ENCODE measurements at places on chromosomes 16 and 17.

GRCh38 chr16:81945665-81946064 lies 65.6 kb downstream of the SDR42E1 start:
- DNase-seq: peak; percentile 21

DNA sequence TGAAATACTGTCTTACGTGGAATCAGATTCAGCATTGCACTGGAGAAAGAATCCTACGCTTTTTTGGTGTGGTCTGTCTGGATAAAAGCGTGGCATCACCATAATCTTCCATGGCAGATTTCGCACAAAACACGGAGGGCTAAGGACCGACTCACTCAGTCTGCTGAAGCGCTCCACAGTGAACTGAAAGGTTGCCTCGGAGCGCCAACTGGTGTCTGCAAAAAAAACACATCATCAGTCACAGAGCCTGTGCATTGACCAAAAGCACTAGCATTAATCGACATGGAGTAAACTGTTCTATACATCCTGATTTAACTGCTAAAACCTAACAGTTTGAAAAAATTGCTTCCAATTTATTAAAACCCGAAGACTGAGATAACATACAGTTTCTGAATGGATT lies 40.5 kb downstream of the USP7 start:
- no peak for DNase-seq

DNA sequence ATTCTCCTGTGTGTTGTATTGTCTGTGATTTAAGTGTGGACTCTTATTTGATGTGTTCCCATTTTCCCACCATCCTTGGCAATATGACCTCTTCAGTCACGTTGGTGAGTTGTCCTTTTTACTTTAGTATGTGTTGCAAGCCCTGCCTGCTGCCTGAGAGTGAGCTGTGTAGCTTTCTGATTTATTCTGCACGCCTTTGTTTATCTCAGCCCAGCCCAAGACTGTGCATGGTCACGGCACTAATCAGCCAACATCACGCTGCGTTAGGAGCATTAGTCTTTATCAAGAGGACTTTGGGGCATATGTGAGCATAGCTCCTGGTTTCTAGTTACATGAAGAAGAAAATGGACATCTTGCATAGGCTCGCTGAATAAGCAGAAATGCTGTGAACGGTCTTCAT lies 6.0 kb downstream of the TOM1L1 start:
- DNase-seq: no peak

GRCh38 chr17:29844339-29845048 lies 85.5 kb downstream of the SSH2 start:
- no peak for DNase-seq

- no peak for DNase-seq
Observed at GRCh38 chr17:75909812-75910274, 5.2 kb upstream of the MRPL38 start.

DNA sequence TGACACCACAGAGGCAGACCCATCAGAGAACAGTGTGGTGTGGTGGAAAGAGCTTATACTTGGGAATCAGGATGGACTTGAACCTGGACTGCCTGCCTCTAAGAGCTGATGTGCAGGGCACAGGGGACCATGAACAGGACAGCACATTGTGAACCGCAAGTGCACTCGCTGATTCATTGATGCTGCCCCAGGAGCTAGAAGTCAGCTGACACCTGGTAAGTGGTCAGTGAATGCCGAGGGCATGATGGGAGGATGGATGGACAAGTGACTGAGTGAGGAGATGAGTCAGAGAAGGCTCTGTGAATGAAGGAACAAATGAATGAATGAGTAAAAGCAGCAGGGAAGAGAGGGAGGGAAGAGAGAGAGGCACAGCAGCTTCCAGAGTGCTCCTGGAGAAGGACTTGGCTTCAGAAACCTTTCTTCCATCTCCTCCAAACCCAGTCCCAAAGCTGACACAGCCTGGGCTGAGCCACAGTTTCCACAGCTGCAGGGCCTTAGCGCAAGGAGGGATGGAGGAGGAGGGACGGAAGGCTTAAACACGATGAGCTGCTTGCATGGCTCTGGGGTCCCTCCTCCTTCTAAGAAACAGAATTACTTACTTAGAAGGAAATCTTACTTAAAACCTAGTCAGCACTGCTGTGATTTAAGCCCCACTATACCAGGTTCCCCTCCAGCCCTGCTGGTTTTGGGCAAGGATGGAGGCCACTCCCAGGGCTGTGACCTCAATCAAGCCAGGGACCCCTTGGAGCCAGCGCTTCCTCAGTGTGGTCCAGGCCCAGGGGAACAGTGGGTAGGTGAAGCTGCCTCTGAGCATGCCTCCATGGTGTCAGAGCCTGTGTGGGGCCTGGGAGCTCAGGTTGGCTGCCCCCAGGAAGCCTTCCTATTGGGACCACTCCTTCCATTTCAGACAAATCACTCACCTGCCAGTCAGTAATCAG lies 184.6 kb downstream of the TMEM132E start:
- no peak for DNase-seq

DNA sequence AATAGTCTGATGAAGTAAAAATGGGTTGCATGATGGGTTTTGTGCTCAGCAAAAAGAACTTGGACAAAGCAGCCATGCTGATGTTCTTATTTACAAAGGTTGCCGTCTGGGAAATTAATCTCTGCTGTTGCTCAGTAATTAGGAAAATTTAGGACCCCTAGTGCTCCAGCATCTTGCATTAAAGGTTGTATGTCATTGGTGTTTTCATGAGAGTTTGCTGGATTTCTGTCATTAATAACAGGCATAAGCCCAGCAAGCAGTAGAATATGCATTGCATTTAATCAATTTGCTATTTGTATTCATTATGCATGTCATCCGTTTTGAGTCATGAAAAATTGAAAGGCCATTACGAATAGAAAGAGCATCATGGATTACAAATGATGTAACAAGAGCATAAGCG lies 45.3 kb upstream of the C16orf78 start:
- DNase-seq: no peak

DNA sequence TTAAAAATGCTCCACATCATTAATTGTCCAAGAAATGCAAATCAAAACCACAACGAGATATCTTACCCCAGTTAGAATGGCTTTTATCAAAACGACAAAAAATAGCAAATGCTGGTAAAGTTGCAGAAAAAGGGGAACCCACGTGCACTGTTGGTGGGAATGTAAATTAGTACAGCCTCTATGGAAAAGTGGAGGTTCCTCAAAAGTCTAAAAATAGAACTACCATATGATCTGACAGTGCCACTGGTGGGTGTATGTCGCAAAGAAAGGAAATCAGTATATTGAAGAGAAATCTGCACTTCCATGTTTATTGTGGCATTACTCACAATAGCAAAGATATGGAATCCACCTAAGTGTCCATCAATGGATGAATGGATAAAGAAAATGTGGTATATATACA lies 38.2 kb upstream of the ZFHX3 start:
- no peak for DNase-seq

DNA sequence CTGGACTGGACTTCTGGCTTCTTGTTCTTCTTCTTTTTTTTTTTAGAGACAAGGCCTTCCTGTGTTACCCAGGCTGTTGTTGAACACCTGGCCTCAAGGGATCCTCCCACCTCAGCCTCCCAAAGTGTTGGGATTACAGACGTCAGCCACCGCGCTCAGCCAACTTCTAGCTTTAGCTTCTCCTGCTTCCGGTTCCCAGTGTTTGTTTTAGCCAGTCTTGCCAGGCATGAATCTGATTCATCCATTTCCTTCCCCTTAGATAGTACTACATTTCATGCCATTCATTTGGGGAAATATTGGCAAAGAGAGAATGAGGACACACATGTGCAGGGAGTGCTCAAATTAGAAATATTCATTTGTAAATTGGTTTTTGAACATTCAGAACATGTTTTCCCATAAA lies 12.1 kb upstream of the NDUFAB1 start:
- DNase-seq: no peak

DNA sequence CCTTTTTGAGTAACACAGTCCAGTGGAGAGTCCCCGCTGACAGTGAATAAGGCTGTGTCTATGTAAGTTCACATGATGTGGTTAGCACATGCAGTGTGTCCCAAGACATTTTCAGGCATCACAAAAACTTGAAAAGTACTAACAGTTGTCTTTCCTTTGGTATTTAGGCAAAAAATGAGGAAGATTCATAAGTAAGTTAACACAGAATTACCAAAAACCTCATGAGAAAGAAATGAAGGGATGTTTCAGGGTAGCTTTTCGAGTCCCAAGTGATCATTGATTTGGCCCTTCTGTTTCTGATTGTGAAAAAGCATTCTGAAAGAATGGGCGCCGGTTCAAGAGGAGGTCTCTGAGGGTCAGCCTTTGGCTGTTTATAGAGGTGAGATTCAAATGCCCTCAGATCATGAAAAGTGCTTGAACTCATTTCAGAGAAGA lies 529 bp upstream of the ASPA start:
- no peak for DNase-seq

GRCh38 chr17:70343114-70343513 lies 173.8 kb downstream of the KCNJ2 start:
- DNase-seq: no peak

Measured in AG04449 (cell line).